ENCODE measurements at places on chromosomes 2 and 18. TPM values are rescaled to one million over a fixed set of nuclear protein-coding genes. Genes with fewer than 3 reads are reported as not detected.

- DNase-seq: peak; percentile 71
These were observed 680 bp downstream of the DTNB start for GRCh38 chr2:25672494-25673299.

- DNase-seq: no peak
These were observed 65.9 kb downstream of the IL1R2 start for GRCh38 chr2:102057502-102058292.

- DNase-seq: no peak
These were observed 104.7 kb upstream of the FAM117B start for GRCh38 chr2:202530038-202530437.

- no peak for DNase-seq
These were observed 180.8 kb upstream of the RAB6C start for GRCh38 chr2:129798626-129799025.

GRCh38 chr18:10122988-10123950 lies 209.5 kb downstream of the VAPA start:
- no peak for DNase-seq

Gene MGAT5
- 112 TPM for total RNA-seq

- peak; percentile 39 for DNase-seq
These were observed 47.1 kb downstream of the SPTBN1 start for GRCh38 chr2:54503192-54503591.

DNA sequence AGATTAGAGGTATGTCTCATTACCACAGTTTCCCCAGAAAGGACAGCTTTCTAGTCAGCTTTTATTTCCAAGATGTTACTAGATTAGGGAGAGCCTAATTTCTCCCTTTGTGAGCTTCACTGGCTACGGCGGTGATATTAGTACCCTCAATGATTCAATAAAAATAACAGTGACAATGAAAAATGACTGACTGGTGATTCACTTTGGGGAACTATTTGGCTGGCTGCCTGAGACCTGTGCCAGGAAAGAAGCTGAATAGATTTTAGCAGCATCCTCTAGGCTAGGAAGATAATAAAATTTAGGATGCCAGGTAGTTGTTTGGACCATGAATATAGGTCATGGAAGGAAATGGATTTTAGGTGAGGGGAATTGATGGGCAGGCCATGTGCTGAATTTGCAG lies 178.7 kb downstream of the FMNL2 start:
- peak; percentile 36 for DNase-seq

DNA sequence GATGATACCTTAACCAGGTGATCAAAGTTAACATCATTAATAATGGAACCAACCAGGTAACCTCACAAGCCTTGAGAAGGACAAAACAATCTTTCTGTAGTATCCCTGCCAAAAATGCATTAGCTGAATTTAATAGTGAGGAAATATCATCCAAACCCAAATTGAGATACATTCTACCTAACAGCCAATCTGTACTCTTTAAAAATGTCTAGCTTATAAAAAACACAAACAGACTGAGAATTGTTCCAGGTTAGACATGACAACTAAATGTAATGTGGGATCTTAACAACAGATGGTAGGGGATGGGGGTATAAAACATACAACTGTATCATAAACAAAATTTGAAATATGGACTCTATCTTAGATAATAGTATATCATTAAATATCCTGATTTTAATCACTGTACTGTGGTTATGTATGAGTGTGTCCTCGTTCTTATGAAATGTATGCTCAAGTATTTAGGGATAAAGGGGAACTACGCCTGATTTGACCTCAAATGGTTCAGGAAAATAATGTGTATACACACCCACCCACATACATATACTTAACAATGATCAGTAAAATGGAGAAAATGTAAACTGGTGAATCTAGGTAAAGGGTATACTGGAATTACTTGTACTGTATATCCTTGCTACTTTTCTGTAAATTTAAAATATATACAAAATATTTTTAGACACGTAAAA lies 1.7 kb downstream of the FANCL start:
- DNase-seq: no peak

GRCh38 chr2:29050591-29050990 lies 23.7 kb downstream of the PCARE start:
- no peak for DNase-seq

- no peak for DNase-seq
These were observed 143.9 kb downstream of the LTBP1 start for GRCh38 chr2:33090553-33091134.

- DNase-seq: no peak
These were observed 151.8 kb downstream of the UBR3 start for GRCh38 chr2:169979025-169979424.

DNA sequence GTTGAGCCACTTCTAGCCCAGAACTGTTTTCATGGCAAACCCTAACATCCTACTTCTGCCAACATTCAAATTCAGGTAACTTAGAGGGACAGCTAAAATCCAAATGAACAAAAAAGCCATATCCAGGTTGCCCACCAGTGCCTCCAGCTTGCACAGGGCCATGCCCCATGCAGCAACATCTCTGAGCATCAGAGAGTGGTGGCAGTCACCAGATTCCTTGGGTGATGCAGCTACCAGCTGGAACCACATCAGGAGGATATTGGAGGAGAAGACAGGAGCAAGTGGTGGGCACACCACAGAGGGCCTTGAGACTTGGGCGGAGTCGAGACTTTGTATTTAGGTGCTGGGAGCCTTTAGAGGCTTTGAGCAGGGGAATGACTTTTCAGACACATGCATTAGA lies 50.5 kb downstream of the SDC1 start:
- DNase-seq: no peak

Gene GKN1
- not detected for total RNA-seq

DNA sequence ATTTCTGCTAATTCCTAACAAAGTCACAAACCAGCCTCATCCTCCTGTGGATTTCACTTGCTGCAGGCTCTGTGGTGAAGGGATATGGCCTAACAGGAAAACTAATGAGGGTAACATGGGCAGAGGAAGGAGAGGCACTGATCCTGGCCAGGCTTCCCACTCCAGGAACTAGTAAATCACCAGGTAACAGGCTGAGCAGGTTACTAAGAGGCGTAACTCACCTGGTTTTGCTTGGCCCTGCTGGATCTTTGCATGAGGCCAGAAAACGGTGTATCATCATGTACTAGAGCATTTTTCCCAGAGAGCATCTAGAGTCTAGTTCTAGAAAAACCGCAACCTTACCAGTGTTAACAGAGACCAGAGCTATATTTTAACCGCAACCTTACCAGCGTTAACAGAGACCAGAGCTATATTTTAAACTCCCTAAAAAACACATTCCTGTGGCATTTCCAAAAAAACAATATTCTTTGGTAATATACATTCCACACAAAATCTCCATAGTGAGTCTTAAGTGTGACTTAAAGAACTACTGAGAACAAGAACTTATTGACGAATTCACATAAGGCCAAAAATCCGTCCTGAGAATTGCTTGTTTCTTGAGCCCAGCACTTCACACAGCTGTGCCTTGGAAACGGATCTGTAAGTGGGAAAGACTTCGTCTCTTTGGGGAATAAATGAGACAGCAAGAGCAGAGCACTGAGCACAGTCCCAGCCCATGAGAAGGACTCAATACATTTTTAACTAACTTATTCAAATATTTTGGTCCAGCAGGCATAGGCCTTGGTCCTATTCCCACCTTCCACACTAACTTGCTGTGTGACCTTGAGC lies 43.4 kb downstream of the DPP4 start:
- no peak for DNase-seq

- DNase-seq: no peak
These were observed 79.0 kb downstream of the PIGN start for GRCh38 chr18:62107881-62108280.

DNA sequence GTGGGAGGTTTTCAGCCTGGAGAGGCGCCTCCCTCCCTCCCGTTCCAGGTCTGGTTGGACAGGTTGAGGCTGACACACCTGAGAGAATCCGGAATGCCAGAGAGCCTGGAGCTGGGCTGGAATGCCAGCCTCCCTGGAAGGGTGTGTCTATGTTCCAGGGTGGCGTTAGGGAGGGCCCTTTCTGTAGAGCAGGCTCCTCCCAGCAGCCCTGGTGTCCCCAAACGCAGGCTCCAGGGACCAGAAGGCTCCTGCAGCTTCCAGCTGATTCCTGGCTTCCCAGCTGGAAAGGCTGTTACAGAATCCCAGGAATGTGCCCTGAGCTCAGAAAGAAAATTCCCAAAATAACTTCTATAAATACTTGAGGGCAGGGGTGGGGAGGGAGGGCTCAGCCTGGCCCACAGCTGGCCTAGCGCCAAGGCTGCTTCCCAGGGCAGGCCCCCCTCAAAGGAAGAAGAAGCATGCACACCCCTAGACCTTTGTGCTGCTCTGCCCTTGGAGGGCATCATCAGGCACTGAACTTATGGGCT lies 85.4 kb downstream of the STPG4 start:
- DNase-seq: peak; percentile 90

DNA sequence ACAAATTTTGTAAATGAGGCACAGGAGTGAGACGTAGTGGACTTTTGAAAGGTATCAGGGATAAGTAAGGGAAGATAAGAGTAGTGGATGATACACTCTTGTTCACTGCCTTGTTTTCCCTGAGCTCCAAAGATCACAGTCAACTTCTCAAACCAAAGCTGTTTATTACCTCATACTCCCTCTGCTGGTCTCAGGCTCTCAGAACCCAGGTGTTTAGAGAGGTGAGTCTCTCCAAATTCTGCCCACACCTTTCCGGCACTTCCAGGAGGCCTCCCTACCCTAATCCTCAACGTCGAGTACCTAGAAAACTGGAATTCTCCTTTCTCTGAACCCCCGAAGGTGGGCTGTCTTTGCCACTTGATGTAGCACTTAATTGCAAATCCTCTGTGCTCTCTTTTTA lies 621.1 kb downstream of the BCL11A start:
- DNase-seq: no peak
